Activated naive CD8-positive, alpha-beta T cell treated with anti-CD3 and anti-CD28 coated beads, Interleukin-2, amount 10 ng/mL, durations not matched to agents 7 days and 5 days (primary cell): ENCODE measurements at places on chromosomes 2 and 18.
A peak's percentile ranks its signal among the peaks of the same experiment; 100 is the strongest.

DNA sequence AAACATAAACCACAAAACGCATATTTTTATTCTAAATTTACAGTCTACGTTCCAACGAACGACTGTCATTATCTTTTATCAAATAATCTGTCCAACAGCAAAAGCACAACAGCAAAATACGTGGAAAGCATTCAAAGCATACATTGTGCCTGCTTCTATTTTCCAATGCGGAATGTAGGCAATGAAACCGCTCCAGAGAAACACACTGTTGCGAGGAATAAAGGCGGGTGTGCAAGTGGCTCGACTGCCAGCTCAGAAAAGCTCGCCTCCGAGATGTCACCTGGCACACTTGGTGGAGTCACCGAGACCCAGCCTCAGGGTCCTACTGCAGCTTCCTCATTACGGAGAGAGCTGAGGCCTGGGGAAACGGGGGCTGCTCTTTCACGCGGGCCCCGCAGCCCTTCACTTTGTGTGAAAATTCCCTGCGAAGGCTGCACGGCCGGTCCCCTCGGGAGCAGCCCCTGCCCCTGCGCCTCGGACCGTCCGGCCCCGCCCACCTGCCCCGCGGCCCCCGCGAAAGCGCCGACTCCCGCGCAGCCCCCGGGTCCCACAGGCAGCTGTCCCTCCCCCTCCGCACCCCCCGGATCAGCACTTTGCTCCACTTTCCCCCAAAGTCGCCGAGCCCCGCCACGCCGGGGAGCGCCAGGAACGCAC, 752 bp downstream of the MGAT4A start:
- DNase-seq: peak; percentile 69

DNA sequence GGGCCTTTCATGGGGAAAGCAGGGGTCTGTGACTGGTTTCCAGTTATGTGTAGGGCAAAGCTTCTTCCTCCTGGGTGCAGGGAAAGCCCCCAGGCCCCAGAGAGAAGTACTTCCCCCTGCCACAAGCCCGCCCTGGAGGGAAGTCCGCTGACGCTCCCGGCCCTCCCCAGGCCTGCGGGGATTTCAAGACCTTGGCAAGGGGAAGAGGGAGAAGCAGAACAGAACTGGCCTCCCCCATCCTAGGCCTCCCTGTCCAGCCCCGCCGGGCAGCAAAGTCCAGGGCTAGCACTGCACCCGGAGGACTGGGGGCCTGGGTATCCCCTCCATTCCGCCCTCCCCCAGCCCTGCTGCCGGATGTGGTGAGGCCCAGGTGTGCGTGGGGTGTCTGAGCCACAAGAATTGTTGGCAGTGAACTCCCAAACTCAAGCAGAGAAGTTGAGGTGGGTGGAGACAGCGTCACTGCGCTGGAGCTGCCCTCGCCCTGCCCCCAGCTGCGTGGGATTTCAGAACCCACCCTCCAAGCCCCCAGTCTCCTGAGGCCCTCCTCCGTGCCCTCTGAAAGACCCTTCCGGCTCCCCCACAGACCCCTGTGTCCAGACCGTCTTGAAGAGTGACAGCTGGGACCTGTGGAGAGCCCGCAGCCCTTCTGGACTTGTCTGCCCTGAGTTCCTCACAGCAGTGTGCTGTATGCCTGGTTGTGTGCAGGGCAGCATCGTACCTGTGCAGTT, 1.1 kb upstream of the DUSP2 start:
- DNase-seq: peak; percentile 89

DNA sequence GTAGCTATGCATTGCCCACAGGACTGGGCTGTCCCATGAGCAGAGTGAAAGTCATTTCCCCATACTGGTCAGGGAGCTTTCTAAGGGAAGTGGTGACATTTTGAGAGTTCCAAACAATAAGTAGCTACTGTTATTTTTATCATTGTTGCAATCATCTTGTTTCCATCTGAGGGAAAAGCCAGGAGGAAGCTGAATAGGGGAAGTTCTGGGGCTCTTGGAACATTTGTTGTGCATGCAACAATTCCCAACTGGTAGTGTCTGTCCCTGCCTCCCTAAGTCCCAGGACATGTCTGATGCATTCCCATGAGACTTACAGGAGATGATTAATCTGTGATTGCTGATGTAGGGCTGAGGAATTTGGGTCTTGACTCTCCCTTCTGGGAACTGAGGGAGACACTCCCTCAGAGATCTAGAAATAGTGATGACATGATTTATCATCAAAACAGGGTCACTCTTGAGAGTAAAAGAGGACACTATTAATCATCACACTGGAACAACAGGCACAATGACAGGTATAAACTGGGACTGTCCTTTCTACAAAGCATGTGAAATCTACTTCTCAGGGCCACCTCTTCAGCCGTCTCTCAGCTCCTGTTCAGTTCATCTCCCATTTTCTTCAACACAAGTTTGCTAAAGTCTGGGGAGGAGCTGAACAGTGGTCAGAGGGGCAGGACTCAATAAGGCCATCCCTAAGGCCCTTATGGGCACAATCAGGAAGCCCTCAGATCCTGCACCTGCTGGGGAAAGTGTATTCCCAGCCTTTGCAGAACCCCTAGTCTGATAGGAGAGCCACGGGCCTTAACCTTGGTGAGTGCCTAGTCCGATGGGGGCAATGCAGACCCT, 28.0 kb upstream of the MARCO start:
- no peak for DNase-seq

DNA sequence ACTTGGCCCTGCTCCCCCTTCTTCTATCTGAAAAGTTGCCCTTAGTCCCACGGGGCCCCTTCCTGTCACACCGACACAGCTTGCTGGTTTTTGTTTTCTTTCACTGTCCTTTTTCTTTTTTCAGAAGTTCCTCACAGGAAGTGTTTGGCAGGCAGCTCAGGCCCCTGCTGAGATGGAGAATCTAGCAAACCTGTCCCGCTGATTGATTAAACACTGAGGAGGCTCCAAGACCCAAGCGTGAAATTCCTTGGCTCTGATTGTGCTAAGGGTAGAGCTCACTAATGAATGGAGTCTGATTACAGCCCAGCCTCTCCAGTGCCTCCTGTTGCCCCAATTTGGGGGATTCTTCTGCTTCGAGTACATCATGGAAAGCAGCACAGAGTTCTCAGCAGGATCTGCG, 365.9 kb upstream of the MEX3C start:
- no peak for DNase-seq

- no peak for DNase-seq
These were observed 109.0 kb upstream of the CBLN2 start for GRCh38 chr18:72652990-72653593.

GRCh38 chr2:74079522-74080341, 68.0 kb downstream of the BOLA3 start:
- DNase-seq: no peak

DNA sequence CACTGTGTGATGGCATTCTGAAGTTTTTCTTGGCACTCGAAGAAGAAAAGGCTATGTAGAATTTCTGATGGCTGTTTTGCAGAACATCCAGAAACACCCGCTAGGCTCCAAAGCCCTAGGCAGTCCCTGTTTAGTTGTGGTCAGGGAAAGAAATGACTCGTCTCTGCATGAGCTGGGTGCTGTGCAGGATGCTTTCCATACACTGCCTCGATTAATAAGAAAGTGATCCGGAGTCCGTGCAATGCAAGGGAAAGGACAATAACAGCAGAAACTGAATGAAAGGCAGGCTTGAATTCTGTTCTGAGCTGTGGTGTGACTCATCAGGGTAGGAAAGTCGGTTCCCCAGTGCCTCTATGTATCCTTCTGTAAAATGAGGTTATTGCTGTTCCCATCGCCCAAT, 18.7 kb downstream of the MAPRE3 start:
- no peak for DNase-seq

GRCh38 chr2:137929519-137929916, 34.8 kb upstream of the HNMT start:
- DNase-seq: no peak

GRCh38 chr2:171086352-171087290, 74.1 kb downstream of the TLK1 start:
- no peak for DNase-seq

DNA sequence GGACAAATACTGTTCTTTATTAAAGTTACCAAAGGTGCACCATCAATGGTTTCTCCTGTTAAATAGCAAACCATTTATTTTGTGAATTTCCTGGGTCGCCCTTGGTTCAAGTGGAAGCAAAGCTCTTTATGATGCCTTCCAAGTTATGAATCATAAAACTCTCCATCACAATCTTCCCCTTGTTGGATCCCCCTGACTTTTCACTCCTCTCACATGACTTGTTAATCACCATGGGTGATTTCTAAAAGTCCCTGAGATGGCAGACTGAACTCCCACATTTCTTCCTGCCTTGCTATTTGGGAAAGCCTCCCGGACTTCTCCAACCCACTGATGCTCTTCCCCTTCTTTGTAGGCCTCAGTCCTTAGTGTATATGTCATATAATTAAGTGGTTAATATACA, 176.0 kb downstream of the THADA start:
- DNase-seq: no peak

- DNase-seq: no peak
These were observed 79.5 kb downstream of the ARMC9 start for GRCh38 chr2:231277962-231278361.

DNA sequence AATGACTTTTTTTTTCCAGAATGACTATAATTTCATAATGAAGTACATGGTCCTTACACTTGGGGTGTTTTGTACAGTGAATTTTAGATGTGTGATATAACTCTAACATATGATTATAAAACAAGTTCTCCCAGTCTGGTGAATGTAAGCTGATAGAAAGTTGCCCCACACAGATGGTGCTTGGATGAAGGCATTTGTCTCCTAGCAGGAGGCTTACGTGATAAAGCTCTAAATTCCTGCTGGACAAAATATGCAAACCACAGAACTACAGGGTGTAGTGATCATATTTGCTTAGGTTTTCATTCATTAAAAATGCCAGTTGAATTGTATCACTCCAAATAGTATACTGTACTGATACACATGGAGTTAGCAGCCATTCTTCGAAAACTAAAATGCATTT, 85.5 kb downstream of the DSC3 start:
- no peak for DNase-seq

GRCh38 chr2:168552450-168552856, 96.4 kb downstream of the CERS6 start:
- no peak for DNase-seq

- no peak for DNase-seq
These were observed 55.1 kb downstream of the ADD2 start for GRCh38 chr2:70712916-70713315.

DNA sequence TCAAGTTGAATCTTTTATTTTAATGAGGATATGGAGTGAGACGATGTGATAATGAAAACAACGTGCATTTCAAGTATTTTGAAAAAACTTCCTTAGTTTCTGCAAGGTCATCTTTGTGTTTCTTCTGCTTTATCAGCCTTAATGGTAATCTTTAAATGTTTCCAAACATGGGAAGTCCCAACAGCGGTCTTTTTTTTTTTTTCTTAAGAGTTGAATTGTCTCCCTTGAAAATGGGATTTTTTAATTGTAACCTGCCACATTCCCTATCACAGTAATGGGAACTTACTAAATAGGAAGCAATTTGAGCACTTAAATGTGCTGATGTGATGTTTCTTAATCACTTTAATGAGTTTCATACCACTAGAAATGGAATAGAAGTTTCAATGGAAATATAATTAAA, 45.8 kb downstream of the ATIC start:
- no peak for DNase-seq
